Activated CD4-positive, CD25-positive, alpha-beta regulatory T cell treated with anti-CD3 and anti-CD28 coated beads, Interleukin-2, amount 50 U/mL, for 24 hours (primary cell): ENCODE measurements at places on chromosomes 16 and 17.

DNA sequence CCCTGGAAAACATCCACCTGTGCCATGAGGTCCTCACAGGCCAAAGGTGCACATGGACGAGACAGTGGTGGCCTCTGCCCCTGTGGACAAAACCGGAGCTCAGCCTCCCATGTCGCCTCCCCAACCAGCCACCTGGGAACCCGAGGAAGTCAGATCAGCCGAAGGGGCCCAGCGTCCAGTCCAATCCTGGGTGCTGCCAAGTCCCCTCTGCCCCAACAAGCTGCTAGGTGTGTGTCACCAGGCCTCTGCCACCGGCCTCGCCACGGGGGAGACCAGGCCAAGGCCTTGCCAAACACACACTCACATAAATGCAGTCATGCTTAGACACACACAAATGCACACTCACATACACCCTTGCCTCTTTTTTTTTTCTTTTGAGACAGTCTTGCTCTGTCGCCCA is 167.8 kb downstream of the RBFOX3 start:
- ATAC-seq: no peak

GRCh38 chr16:11229906-11230305 is 26.1 kb downstream of the SOCS1 start:
- no peak for ATAC-seq

GRCh38 chr16:10580883-10581247 is 467 bp upstream of the EMP2 start:
- ATAC-seq: no peak

- no peak for ATAC-seq
These were observed 108.9 kb downstream of the ENGASE start for GRCh38 chr17:79183293-79184158.
